Osteoblast (primary cell): ENCODE measurements at places on chromosomes 13 and 19.

- DNase-seq = no peak
These were observed 115.8 kb downstream of the ZIC5 start for GRCh38 chr13:99855526-99856420.

- no peak for DNase-seq
These were observed 311.3 kb downstream of the FGF14 start for GRCh38 chr13:102090532-102090931.

DNA sequence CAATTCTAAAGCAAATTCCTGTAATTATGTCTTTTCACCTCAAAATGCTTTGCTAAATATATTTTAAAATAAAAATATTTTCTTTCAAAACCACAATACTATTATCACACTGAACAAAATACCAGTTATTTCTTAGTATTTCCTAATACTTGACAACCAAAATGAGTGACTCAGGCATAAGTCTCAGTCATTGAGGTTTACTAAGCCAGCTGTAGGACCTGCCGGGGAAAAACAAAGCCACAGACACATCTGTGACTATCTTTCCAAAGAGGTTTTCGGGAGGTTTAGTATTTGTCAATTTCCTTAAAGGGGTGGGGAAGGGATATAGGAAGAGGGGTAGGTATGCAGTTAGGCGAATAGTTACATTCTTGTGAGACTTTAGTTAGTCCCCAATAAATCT, 3.2 kb upstream of the ZNF235 start:
- no peak for DNase-seq

- no peak for DNase-seq
These were observed 111.1 kb downstream of the STARD13 start for GRCh38 chr13:33174491-33174890.

DNA sequence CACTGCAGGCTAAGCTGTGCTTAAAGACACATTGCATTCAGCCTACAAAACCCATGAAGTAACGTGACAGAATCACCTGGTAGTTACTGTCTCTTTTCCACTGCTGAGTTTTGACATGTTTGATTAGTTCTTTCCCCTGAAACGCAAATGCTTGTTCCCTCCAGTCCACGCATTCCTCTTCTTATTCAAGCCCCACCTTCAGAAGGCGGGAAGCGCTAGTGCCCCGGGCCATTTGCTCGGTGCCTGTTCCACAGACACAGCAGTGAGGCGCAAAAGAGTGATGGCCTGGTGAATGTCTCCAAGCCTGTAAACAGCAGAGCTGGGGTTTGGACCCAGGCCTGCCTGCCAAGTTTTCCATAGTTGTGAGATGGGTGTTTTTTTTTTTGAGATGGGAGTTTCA, 10.9 kb downstream of the ACP4 start:
- peak; percentile 11 for DNase-seq

DNA sequence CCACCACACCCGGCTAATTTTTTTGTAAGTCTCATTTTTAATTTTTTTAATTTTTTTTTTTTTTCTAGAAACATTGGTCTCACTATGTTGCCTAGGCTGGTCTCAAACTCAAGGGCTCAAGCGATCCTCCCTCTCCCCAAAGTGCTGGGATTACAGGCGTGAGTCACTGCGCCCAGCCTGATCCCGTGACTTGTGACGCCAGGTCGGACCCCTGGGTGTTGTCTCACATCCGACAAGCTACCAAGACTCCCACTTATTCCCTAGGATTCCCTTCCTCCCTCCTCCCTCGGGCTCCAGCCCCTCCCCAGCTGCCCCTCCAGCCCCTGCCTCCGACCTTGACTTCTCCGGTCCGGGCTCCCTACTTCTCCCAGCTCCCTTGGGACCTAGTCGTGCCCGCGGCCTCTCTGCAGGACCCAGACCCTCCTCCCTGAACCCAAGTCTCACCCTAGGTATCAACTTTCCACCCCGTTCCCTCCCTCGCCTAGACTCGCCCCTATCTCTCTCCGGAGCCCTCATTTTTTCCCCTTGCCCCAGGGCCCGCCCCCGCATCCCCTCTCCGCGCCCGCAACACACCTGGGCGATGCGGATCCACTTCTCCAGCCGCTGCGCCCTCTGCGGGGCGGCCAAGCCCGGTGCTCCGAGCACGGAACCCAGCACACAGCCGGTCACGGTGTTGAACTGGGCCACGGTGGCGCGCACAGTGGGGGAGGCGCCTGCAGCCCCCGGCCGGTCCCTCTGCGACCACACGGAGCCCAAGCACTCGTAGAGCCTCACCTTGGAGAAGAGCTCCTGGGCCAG, 13.1 kb downstream of the RGL3 start:
- peak; percentile 44 for DNase-seq

DNA sequence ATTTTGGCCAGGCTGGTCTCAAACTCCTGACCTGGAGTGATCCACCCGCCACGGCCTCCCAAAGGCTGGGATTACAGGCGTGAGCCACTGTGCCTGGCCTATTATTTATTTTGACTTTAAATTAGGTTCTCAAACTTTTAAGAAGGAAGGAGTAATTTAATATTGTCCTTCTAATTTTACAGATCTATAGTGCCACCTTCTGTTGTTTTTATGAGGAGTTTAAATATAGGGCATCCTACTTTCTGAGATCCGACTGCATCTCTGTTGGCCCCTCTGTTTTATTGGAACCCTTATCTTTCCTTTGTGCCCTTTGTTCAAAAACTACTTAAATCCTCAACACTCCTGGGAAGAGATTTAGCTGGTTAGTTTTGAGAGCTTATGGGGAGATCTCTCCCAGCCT, 25.4 kb upstream of the ZMYM5 start:
- DNase-seq = peak; percentile 29
